ENCODE measurements at places on chromosomes 3 and 15. TPM values are rescaled to one million over a fixed set of nuclear protein-coding genes. Genes with fewer than 3 reads are reported as not detected.

GP5 gene
- under 0.01 TPM for total RNA-seq

TRAT1 gene
- total RNA-seq, result not detected

GOLGA6L7 gene
- not detected for total RNA-seq

GOLGA8T gene
- total RNA-seq, result not detected

SLC49A4 gene
- total RNA-seq, result 19.0 TPM

ZNF660 gene
- total RNA-seq, result 1.1 TPM

All from mesangial cell (primary cell).